Stimulated activated CD8-positive, alpha-beta memory T cell treated with anti-CD3 and anti-CD28 coated beads, Interleukin-2, amount 100 ng/mL, for 1 hour (primary cell): ENCODE measurements at places on chromosomes 7 and 10.

- no peak for DNase-seq
Measured at GRCh38 chr10:61415824-61416223, 37.4 kb downstream of the TMEM26 start.

- no peak for DNase-seq
Measured at GRCh38 chr10:124225029-124225466, 131.7 kb upstream of the CHST15 start.

GRCh38 chr10:67664942-67665341, 31.1 kb downstream of the CTNNA3 start:
- DNase-seq: no peak

DNA sequence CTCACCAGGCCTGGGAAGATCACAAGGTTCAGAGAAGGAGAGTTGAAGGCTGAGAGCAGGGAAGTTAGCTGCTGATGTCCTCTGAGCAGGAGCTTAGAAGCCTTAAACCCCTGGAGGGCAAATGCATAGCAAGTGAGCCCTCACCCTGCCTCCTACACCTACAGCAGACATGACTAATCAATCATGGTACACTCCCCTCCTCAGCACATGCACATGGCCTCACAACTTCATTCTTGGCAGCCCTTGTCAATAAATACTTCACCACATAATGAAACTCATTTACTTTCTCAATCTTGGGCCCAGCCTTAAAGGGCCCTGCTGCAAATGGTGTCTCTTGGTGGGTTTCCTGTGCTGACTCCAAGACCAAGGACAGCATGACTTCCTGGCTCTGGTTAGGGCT, 12.9 kb downstream of the MMRN2 start:
- DNase-seq: no peak

- DNase-seq: no peak
Measured at GRCh38 chr7:149569025-149569725, 71.6 kb upstream of the ZNF746 start.

DNA sequence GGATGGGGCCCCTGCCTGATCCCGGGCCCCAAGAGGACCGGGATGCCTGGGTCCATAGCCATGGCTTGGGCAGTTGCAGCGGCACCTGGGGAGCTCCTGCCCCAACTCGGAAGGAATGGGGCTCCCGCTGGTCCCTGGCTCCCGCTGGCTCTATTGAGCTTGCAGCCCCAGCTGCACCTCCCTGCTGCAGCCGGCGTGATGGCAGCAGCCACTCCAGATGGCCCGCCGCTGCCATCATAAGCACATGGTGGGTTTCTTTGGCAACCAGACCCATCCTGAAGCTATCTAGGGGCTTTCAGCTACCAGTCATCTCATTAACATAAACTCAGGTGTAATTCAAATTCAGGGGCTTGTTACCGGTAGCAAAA, 11.1 kb upstream of the DNMBP start:
- DNase-seq: no peak

DNA sequence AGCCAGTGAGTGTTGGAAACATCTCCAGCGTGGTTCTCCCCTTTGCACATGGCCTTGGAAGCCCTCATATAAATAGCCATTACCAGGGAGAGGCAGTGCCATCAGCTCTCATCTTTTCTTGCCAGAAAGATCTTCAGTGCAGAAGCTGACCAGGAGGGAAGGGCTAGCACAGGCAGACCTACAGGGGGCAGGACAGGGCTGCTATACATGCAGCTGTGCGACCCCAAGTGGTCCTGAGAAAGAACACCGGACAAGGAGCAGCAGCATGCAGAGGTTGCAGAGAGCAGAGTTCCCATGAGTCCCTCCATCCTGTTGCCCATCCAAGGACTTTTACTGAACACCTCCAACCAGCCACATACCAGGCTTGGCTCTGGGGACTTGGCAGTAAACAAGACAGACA, 17.1 kb downstream of the GRID1 start:
- DNase-seq: no peak

DNA sequence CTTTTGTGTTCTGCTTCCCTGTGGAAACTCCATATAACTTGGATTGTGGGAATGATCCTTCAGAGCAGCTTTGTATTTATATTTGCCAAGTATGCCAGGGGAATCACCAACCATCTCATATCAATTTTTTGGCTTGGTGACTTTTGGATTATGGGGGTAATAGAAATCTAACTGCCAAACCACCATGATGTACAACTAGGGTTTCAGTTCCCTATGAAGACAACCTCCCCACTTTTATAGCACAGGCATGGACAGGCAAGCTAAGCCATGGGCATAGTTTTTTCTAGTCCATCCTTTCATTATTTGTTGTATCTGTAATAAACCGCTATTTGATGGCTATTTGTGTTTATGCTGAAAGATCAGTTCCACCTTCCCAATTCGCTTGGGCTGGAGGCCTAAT, 17.7 kb downstream of the NPY start:
- no peak for DNase-seq

DNA sequence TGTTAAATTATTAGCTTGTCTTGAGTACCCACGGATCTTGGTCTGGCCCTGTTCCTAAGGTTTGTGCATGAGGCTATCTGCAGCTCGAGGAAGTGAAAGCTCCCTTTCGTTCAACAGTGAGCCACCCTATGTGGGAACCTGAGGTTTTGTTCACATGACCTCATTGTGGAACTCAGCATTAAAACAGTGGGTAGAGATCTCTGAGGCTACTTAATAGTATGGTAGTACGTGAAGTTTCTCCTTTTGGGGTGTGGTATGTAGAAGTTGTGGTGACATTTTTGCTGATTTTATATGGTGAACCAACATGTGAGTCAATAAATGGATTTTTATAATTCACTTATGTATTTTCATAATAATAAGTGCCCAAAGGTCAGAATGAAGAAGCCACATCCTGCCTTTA, 252.7 kb upstream of the FERD3L start:
- DNase-seq: no peak

DNA sequence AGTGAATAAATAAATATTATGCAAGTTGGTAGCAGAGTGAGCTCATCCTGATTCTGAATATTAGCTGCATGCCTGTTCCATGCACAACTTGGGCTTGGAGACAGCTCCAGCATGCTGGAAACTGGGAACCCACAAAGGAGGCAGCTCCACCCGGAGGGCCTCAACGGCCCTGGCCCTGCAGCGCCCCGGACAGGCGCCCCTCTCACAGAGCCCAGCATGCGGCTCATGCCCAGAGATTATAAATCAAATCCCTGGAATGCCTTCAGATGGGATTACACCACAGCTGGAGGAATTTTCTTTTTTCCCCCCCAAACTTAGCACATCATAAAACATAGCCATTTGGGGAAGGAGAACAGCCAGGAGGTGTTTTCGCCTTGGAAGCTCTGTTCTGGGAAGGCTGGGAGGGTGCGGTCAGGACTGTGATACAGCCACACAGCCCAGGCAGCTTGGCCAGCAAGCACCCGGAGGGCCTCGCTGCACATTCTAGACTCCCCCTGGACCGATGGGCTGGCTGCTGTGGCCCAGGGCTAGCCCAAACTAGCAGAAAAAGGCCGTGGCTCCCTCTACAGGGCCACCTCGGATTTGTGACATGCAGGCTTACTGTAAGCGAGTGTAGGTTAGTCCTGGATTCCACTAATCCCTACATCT, 102.4 kb downstream of the PTPN20 start:
- no peak for DNase-seq
